ENCODE measurements at places on chromosomes 4 and X. TPM values are rescaled to one million over a fixed set of nuclear protein-coding genes. Genes with fewer than 3 reads are reported as not detected.

Gene NRK
- polyA plus RNA-seq = not detected

Gene COL4A5
- not detected for polyA plus RNA-seq

Gene FAT1
- not detected for polyA plus RNA-seq

Gene TMSB15A
- not detected for polyA plus RNA-seq

Gene WAS
- polyA plus RNA-seq = 16.9 TPM

Gene XAGE1A
- polyA plus RNA-seq = not detected

Gene NAA11
- not detected for polyA plus RNA-seq

Gene FAM184B
- not detected for polyA plus RNA-seq

Gene MAML3
- polyA plus RNA-seq = 1.9 TPM

Gene SLC26A1
- 0.73 TPM for polyA plus RNA-seq

Gene TRPC5OS
- polyA plus RNA-seq = not detected

Gene POLA1
- not detected for polyA plus RNA-seq

Gene NPY1R
- not detected for polyA plus RNA-seq

Gene TREX2
- polyA plus RNA-seq = 1.3 TPM

Gene RAB9B
- polyA plus RNA-seq = 0.73 TPM

Gene NR3C2
- 3.6 TPM for polyA plus RNA-seq

Gene NLGN4X
- polyA plus RNA-seq = 0.23 TPM

Gene MECP2
- 21.0 TPM for polyA plus RNA-seq

Gene MAGEA9B
- not detected for polyA plus RNA-seq

Gene ABCE1
- polyA plus RNA-seq = 53.2 TPM

Gene RNF175
- polyA plus RNA-seq = not detected

Gene TMEM31
- not detected for polyA plus RNA-seq

Data from naive B cell (primary cell).